ENCODE measurements at places on chromosomes 7 and 10.

GRCh38 chr10:10813656-10814055 is 204.0 kb upstream of the CELF2 start:
- no peak for DNase-seq

- DNase-seq = no peak
Observed at GRCh38 chr10:60358282-60358681, 31.4 kb downstream of the ANK3 start.

GRCh38 chr10:73816917-73817729 is 5.7 kb upstream of the NDST2 start:
- no peak for DNase-seq

DNA sequence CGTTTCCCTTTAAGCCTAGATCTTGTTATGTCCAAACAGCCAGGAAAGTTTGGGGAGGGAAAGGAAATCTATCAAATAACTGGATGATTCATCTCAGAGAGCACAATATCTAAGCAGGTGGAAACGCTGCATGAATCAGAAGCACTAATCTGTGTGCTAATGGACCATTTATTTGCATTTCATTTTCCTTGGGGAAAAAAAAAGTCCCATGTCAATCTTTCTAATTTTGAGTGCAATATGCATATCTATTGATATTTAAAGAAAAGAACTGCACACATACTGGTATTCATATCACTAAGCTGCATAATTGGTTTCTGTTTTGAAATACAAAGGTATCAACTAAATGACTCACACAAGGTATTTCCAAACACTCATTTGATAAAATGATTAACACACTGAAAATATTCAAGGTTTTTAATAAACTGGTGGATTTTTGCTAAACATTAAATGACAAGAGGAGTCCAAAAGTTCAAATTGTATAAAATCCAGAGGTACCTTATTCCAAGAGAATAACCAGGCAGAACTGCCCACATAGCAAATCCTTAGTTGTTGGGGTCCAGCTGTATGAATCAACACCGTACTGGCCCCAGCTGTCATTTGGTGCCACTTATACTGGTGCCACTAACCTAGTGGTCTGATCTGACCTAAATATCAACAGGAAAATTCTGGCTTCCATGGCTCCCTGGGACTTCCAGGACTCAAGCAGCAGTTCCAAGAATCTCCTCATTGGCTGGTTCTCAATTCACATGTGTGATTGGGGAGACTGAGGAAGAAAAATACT is 122.2 kb upstream of the SP4 start:
- DNase-seq = no peak

- no peak for DNase-seq
Observed at GRCh38 chr7:108246227-108246837, 116.2 kb upstream of the LAMB4 start.

- DNase-seq = no peak
Observed at GRCh38 chr10:127798111-127798510, 61.1 kb downstream of the FOXI2 start.

DNA sequence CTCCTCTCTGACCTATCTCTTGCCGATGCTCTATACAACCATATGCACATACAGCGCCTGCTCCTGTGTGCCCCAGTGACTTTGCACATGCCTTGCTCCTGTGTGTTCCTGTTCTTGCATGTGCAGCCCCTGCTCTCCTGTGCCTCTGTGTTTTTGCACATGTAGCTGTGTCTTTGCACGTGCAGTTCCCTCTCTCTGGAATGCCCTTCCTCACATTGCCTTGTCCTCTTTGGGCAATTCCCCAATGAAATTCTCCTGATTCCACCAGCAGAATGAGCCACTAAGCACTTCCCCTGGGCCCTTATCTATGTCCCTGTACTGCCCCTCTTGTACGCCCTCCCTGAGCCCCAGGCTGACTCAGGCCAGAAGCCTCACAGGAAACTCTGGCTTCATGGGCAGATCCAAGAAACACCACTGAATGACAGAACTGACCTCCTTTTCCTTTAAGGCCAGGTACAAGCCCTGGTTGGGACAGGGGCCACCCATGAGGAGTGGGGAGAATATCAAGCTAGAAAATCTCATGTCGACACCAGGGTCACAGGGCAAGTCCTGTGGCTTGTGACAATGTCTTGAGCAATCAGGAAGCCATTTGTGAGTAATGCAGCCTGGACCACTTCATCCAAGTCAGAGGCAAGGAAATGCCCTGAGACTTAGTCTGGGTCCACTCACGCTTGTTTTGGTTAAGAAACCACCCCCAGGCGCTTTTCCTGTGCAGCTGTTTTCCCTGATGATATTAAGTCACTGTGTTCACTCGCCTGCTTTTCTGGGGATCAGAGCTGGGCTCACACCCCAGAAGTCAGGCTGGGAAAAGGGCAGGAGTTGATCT is 1.9 kb upstream of the ARHGAP22 start:
- DNase-seq = no peak
